ENCODE measurements at places on chromosomes 2 and 18. TPM values are rescaled to one million over a fixed set of nuclear protein-coding genes. Genes with fewer than 3 reads are reported as not detected.

GRCh38 chr2:8123464-8123863 lies 558.4 kb upstream of the ID2 start:
- DNase-seq = no peak

- DNase-seq = peak; percentile 11
Measured at GRCh38 chr18:42901161-42901560, 214.3 kb downstream of the RIT2 start.

GRCh38 chr2:104528101-104528500 lies 325.8 kb upstream of the POU3F3 start:
- no peak for DNase-seq

GRCh38 chr18:40346146-40346545 lies 1608.9 kb upstream of the PIK3C3 start:
- DNase-seq = no peak

GRCh38 chr2:151760139-151760650 lies 25.9 kb upstream of the NEB start:
- DNase-seq = no peak

- DNase-seq = no peak
Measured at GRCh38 chr2:45439788-45440773, 171.0 kb downstream of the SRBD1 start.

GRCh38 chr2:55408918-55409868 lies 10.5 kb downstream of the CCDC88A start:
- DNase-seq = no peak

- no peak for DNase-seq
Measured at GRCh38 chr18:2030647-2031046, 540.7 kb downstream of the METTL4 start.

DNA sequence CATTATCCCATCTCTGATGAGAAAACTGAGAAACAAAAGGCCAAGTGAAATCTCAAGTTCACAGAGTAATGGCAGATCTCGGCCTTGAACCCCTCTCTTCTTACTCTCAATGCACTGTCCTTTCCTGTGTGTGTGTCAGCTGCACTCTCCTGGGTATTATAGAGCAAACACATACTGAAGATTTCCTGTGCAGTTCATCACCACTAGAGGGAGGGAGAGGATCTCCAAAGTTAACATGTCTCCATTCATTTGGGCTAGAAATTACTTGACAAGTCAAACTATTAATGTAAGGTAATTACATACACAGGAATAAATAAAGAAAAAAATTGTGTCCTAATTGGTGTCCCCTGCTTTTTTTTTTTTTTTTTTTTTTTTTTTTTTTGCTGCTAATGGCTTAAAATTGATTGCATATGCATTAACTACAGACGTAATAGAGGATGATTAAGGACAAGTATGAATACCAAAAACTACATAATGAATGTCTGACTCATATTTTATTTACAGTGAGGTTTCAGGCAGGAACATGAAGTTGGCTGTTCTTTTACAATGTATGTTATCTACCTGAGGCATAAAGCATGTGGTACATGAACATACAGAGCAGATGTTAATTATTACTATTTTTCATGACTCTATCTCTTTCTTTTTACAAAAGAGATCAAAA lies 269.2 kb downstream of the NYAP2 start:
- peak; percentile 82 for DNase-seq

- peak; percentile 32 for DNase-seq
Measured at GRCh38 chr18:50218432-50219197, 23.7 kb upstream of the MYO5B start.

Gene OSBPL6
- 3.9 TPM for total RNA-seq

Gene PID1
- 16.4 TPM for total RNA-seq

Gene SCYGR2
- total RNA-seq = not detected

Gene UGT1A9
- total RNA-seq = not detected

Gene ACOXL
- not detected for total RNA-seq

Gene SNRPD1
- 9.7 TPM for total RNA-seq

Gene LAMA1
- 14.5 TPM for total RNA-seq

Gene ACMSD
- total RNA-seq = not detected
